Skeletal muscle cell (primary cell): ENCODE measurements at places on chromosomes 11 and 22.

DNA sequence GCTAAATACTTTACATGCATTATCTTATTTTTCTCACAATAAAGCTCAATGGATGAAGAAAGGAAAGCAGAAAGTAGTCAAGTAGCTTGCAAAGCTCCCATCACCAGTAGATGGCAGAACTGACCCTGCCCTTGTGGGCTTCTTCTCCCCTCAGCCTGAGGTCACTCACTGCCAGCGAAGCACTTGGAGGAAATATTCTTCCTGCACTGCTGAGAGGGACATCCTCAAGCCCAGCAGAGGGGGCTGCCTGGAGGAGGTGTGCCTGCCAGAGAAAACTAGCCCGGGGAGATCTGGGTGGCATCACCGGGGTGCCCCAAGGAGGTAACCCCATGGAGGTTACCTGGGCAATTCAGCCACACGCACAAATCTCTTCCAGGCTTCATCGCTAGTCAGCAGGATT lies 6.6 kb downstream of the APOL4 start:
- no peak for DNase-seq

DNA sequence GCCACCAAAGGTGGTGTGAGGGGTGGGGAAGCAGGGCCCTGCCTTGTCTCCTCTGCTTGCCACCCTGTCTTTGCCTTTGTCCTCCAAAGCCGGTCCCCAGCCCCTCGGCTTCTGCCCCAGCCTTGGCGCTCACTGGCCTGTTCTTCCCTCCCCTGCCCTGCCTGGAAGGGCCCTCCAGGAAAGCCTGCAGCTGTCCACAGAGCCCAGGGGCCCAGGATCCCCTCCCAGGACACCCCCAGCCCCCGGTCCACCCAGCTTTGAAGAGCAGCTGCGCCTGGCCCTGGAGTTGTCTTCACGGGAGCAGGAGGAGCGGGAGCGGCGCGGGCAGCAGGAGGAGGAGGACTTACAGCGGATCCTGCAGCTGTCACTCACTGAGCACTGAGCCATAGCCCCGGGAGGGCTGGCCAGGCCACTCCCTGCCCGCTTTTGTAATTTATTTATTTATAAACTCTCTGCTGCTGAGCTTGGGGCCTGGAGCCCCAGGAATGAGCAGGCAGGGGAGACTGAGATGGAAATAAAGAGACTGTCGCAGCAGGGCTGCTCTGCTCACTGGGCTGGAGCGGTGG lies 1.3 kb upstream of the SSH3 start:
- DNase-seq: no peak

DNA sequence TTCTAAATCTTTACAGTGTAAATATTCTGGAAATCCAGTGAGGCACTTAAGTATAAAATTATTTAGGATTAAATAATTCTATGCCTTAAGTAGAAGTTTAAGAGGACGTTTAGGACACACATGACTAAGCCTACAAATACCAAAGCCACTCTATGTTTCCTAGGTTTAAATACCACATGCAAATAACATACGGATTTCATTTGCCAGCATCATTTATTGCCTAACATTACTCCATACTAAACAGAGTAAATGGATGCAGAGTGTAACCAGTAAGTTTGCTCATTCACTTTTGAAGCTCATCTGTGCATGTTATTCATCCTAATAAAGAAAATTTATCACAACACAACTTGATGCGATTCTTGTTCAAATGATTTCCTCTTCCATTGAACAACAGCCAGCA lies 4.1 kb downstream of the BDNF start:
- no peak for DNase-seq

GRCh38 chr11:45930031-45930794 lies 7.8 kb downstream of the LARGE2 start:
- no peak for DNase-seq

GRCh38 chr11:115869780-115870431 lies 365.7 kb upstream of the CADM1 start:
- no peak for DNase-seq

- DNase-seq: peak; percentile 29
These were observed 79.9 kb upstream of the RAB1B start for GRCh38 chr11:66188580-66188979.

DNA sequence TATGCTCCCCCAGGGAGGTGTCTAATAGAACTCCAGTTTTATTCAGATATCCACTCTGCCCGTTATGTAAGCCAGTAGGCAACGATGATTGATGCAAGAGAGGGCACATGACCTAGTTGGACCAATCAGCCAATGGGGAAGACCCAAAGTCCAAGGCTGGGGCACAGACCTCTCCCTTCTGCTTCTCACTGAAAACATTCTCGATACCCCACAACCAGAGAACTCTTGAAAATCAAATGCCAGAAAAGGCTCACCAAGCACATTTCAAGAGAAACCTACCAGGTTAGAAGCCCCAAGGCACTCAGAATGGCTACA lies 7.4 kb downstream of the HIRA start:
- no peak for DNase-seq

DNA sequence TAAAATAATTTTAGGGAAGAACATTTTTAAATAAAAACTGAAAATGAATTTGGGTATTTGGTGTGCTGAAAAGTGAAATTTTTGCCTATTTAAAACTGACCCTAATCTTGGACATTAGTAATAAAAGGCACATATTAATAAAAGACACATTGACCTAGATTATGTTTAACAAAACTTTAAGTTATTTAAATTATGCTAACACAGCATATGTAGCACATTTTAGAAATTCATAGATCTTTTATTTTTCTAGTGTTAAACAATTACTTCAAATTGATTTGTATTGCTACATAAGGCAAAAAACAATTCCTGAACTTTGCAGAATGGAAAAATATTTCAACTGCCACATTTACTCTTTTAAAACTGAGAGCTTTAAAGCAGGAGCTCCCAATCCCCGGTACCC lies 10.6 kb downstream of the C11orf58 start:
- DNase-seq: no peak

- no peak for DNase-seq
These were observed 16.4 kb downstream of the TOM1 start for GRCh38 chr22:35315855-35316745.

DNA sequence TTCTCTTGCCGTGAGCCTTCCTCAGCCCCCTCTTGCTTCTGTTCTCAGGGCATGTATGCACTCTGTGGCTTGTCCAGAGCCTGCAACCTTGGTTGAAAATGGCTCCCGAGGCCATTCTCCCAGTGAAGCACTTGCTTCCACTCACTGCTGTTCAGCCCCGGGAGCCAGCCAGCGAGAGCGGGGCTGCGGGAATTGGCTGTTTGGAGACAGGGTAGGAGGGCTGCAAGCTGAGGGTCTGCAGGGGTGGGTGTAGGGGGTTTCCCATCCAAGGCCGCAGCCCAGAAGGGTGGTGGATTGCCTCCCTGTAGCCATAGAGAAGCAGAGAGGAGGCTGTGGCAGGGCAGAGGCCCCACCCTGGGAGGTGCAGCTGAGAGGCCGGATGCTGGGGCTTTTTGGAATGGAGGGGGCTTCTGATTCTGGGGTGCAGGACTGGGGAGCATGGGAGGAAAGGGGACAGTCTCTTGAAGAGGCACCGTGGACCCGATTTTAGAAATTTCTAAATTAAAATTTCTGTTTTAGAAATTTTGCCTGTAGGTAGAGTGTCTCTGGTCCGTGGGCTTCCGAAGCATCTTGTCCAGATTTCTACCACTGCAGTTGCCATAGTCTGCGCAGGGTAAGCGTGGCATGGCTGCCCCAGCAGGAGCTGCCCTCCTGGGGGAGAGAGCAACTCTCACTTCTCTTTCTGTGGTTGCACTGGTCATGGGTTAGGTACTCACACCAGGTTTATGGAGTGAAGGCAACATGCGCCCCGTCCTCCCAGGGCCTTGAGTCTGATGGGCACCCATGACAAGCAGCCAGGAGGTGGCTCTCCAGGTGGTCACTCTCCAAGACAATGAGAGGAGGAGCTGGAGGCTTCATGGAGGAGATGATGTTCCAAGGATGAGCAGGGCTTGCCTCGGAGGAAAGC lies 100.2 kb downstream of the TBC1D22A start:
- DNase-seq: no peak

GRCh38 chr22:40597526-40598430 lies 38.7 kb downstream of the MRTFA start:
- no peak for DNase-seq

DNA sequence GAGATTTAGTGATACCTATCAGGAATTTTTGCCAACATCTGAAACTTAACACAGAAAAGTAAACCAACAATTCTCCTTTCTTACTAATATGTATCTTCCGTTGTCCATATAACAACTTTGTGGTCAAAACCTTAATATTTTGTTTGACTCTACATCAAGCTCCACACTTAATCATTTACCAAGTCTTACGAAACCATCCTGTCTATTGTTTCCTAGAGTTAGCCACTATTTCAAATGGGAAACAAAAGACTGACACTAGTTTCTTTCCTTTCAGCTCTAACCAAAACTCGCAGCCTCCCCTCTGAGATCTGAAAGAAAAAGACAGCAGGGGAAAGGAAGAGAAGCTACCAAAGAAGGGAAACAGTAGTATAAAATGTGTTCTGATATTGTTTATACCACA lies 26.5 kb upstream of the PRDM10 start:
- no peak for DNase-seq

- DNase-seq: no peak
These were observed 229.3 kb downstream of the BRD1 start for GRCh38 chr22:49598338-49598737.

DNA sequence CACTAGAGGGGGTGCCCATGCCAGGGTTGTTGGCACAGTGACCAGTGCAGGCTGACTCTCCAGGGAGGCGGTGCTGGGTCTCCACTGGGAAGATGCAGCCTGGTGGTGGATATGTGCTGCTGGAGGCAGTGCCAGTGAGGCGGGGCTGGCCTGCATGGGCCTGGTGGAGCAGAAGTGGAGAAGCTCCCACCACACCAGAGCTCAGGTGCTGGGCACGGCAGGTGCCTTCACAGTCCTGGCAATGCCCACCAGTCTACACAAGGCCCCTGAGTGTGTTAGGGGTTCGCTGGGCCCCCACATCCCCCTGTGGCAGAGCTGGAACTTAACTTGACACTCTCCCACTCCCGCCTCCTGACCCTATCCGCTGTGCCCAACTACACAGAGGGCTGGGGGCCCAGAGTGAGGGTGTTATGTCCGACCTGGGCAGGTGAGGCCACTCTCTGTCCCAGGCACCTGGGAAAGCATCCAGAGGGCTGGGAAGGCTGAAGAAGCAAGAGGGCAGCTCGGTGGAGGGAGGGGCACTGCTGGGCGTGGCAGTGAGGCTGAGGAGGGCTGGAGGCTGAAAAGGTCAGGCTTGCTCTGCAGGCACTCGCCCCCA lies 102.4 kb upstream of the B3GAT1 start:
- no peak for DNase-seq

- peak; percentile 7 for DNase-seq
These were observed 4.7 kb upstream of the SHISA8 start for GRCh38 chr22:41919357-41920224.

DNA sequence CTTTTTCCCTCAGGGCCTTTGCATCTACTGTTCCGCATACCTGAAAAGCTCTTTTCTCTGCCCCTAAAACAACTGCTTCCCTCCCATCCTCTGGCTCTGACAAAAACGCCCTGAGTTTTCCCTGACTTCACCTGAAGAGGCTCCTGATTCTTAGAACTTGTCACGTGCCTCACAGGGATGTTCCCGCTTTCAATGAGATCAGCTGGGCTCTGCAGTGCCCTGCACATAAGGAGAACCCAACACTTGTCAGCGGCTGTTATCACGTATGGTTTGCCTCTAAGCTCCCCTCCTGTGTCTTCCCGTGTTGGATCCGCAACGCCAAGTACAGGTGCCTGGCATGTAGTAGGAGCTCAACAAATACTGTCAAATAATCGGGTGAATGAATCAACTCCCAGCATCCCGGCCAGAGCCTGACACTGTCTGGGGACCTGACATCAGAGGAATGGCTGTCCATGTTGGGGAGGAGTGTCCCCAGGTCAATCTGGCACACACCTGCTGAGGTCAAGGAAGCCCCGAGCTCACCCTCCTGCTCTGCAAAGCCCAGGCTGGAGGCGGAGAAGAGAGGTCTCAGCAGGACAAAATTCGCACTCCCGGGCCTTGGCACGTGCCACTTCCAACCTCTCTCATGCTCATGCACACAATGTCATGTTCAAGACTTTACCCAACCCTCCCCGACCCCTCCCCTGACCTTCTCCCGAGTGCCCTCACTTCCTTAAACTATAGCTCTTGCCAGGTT lies 4.2 kb upstream of the GRK2 start:
- no peak for DNase-seq

DNA sequence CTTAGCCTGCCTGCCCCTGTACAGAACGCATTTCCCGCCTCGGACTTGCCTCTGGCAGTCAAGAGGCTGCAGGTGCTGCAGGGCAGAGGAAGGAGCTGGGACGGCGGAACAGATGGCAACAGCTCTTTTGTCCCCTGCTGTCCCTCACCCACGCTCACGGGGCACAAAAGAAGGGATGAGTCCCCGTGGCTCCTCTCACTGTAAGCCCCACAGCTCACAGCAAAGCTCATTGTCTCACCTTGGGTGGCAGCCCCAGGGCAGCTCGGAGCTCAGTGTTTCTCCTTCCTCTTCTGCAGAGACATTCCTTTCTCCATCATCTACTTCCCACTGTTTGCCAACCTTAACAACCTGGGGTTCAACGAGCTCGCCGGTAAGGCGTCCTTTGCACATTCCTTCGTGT lies 24.3 kb downstream of the SLC25A18 start:
- DNase-seq: no peak

GRCh38 chr11:96413408-96413807 lies 23.6 kb downstream of the JRKL start:
- DNase-seq: no peak

GRCh38 chr11:11604370-11604990 lies 17.3 kb downstream of the GALNT18 start:
- DNase-seq: no peak

GRCh38 chr11:120404495-120404894 lies 68.3 kb downstream of the ARHGEF12 start:
- DNase-seq: no peak

GRCh38 chr11:108239076-108239475 lies 16.2 kb downstream of the ATM start:
- DNase-seq: no peak

DNA sequence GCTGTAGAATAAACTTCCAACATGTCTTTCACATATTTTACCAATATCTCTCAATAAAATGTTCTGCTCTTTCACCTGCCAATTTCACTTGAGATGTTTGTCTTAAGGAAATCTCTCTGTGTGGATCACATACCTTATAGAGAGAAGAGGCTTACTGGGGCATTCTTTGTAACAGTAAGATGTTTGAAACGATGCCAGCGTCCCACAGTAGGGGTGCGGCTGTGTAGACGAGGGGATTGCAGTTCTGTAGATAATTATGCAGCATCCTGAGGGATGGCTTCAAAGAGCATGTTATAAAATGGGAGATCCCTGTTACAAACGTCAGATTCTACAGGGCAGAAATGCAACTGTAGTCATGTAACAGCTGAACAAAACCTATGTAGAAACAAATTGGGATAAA lies 200.0 kb downstream of the TBC1D22A start:
- no peak for DNase-seq

GRCh38 chr11:32374261-32374711 lies 61.1 kb downstream of the WT1 start:
- DNase-seq: no peak

DNA sequence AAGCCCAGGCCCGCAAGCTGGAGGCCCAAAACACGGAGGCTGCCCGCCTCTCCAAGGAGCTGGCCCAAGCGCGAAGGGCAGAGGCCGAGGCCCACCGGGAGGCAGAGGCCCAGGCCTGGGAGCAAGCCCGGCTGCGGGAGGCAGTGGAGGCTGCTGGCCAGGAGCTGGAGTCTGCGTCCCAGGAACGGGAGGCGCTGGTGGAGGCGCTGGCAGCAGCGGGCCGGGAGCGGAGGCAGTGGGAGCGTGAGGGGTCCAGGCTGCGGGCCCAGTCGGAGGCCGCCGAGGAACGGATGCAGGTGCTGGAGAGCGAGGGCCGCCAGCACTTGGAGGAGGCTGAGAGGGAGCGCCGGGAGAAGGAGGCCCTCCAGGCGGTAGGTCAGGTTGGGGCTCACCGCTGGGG lies 4.8 kb downstream of the CCDC88B start:
- DNase-seq: no peak

GRCh38 chr11:72856065-72856464 lies 41.9 kb downstream of the ATG16L2 start:
- DNase-seq: no peak
